ENCODE measurements at places on chromosomes 3 and 15. TPM values are rescaled to one million over a fixed set of nuclear protein-coding genes. Genes with fewer than 3 reads are reported as not detected.

Gene IL1RAP
- total RNA-seq = 16.9 TPM

Gene LEKR1
- total RNA-seq = 7.5 TPM

Gene CASR
- under 0.01 TPM for total RNA-seq

Gene WDR76
- total RNA-seq = 6.6 TPM

Gene CAMP
- total RNA-seq = not detected

Gene RPL35A
- 638 TPM for total RNA-seq
